ENCODE measurements at places on chromosomes 5 and 9. TPM values are rescaled to one million over a fixed set of nuclear protein-coding genes. Genes with fewer than 3 reads are reported as not detected.

GRCh38 chr5:132267931-132268768 lies 10.7 kb downstream of the PDLIM4 start:
- no peak overlapping the region for H3K4me3 ChIP-seq
- DNase-seq, result no peak
- H3K27me3 ChIP-seq, result peaks cover 5% of the 10 kb centered on the region
- H3K36me3 ChIP-seq, result no peaks in the 10 kb centered on the region
- peaks cover 11% of the 10 kb centered on the region for H3K4me1 ChIP-seq

GRCh38 chr9:6788162-6789016 lies 30.6 kb downstream of the KDM4C start:
- H3K36me3 ChIP-seq, result no peaks in the 10 kb centered on the region
- H3K4me3 ChIP-seq, result peak overlapping the region; percentile 25
- no peaks in the 10 kb centered on the region for H3K27me3 ChIP-seq

The CCIN gene
- total RNA-seq, result 0.50 TPM

GRCh38 chr9:8558176-8558575 lies 758.6 kb upstream of the DMAC1 start:
- DNase-seq, result no peak
- H3K27ac ChIP-seq, result no peak overlapping the region
- no peak overlapping the region for H3K4me3 ChIP-seq
